ENCODE measurements at places on chromosomes 5 and 9.
A peak's percentile ranks its signal among the peaks of the same experiment; 100 is the strongest.

DNA sequence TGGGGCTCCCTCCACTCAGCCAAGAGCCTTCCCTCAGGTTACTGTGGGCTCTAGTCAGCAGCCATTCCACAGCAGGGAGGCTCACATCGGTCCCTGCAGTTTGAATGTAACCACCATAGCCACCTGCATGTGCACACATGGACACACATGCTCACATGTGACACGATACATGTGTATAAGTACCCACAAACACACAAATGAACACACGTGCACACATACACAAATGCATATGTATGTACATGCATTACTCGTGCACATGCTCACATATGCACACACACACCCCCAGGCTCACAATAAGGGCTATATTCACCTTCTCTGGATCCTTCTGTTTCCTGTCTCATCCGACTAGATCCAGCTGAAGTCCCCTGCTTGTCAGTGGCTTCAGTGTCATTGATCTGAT is 36.2 kb downstream of the UBE2QL1 start:
- DNase-seq: no peak

DNA sequence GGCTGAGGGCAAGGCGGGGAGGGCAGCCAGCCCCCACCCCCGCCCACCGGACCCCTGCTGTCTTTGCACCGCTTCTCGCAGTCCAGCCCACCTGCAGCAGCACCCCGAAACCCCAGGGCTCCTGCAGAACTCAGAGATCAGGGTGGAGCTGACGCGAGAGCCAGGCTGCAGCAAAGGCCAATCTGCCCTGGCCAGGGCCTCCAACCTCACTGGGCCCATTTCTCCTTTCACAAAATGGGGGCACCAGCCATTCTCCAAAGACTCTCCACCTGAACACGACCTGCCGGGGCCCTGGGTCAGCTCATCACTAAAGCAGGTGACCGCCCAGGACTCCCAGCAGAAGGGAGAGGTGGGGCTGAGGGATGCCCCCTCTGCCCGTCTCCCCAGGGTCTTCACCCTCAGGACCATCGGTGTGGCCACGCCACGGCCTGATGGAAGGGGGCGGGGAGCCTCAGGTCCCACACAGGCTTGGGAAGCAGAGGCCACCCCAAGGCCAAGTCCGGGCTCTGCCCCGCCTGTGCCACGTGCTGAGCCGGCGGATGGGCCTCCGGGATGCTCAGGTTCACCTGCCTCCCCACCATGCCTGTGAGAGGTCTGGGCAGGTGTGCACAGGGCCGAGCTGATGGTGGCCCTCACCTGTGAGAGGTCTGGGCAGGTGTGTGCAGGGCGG is 13.1 kb downstream of the NACC2 start:
- DNase-seq: no peak

DNA sequence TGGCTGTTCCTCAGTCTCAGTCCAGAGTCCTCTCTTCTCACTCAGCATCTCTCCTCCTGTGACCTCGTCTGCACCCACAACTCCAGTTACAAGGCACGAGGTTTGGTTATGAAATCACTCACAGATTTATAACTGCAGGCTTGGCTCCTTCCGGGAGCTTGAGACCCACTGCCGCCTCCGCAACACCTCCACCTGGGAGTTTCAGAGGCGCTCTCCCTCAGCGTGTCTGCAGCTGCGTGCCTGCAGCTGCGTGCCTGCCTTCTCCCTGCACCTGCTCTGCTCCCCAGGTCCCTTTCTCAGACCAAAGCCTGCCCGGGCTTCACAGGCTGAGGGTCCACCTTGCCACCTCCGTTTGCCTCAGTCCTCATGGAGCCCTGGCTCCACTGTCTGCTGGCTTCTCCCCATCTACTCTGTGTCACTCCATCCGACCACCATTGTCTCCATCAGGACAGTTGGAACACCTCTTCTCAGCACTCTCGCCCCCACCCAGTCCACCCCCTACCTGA is 51.5 kb downstream of the HRH2 start:
- peak; percentile 71 for DNase-seq

- DNase-seq: no peak
Observed at GRCh38 chr9:128771094-128771721, 519 bp downstream of the ZER1 start.

GRCh38 chr5:76735762-76736545 is 20.0 kb downstream of the F2R start:
- DNase-seq: no peak

- DNase-seq: peak; percentile 12
Observed at GRCh38 chr5:173204185-173204979, 30.6 kb downstream of the NKX2-5 start.

DNA sequence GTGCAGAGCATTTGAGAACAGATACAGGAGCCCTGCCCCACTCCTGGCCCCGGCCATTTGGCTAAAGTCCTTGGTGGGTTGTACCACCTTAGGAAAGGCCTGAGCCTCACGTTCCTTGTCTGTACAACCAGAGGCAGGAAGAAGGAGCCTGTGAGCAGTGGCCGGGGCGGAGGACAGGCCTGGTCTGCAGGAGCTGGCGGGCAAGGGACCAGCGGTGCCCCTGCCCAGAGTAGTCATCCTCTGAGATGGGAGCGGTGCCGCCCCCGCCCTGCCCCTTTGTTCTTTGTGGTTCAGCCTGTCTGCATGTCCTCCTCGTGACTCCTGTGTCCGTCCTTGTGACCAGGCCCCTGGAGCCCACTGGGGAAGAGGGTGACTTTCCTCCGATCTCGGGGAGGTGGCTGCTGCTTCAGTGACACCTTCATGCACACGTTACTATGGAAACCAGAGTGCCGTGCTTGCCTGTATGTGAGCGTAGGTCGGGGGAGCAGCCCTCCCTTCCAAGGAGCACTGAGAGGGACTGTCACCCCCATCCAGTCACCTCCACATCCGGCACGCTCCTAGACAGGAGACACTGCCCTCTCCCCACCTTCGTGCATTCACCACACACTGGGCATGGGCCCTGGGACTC is 42.9 kb downstream of the UNC5A start:
- no peak for DNase-seq

DNA sequence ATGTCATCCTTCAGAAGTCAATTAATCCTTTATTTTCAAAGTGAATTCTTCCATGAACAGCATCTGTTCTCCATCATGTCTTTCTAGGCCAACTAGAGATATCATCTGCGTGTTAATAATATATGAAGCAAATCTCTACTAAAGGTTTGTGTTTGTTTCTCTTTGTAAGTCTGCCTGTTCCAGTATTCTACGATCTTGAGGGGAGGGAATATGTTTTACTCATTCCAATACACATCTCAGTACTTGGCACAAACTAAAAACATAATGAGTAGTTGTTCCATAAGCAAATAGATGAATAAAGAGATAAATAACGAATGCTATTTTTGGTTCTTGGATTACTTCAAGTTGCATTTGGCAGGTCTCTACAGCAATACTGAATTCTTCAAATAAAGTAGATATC is 470.7 kb upstream of the GRIN3A start:
- no peak for DNase-seq

GRCh38 chr5:142364251-142365145 is 39.7 kb upstream of the SPRY4 start:
- DNase-seq: peak; percentile 87

DNA sequence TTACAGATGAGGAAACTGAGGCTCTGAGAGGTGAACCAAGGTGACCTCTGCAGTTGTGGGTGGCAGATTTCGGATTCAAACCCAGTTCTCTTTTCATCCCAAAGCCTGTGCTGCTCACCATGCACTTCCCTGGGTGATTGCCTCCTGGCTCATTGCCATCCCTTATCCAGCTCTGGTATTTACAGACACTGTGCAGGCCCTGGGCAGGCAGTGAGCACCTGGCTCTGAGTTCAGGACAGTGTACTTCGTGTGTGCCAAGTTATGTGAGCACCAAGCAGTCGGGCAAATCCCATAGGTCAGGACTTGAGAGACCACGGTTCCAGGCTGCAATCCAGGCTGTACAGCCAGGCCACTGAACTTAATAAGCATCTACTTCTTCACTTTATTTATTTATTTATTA is 1.4 kb downstream of the LRSAM1 start:
- no peak for DNase-seq

GRCh38 chr9:13427587-13427986 is 148.1 kb upstream of the MPDZ start:
- no peak for DNase-seq

GRCh38 chr5:79936002-79936645 is 54.9 kb downstream of the MTX3 start:
- no peak for DNase-seq

Data from mesenteric fat pad (tissue), 1 donor.